ENCODE measurements at places on chromosomes 12 and 14. TPM values are rescaled to one million over a fixed set of nuclear protein-coding genes. Genes with fewer than 3 reads are reported as not detected.

GRCh38 chr12:47843226-47843980 is 23.7 kb upstream of the HDAC7 start:
- DNase-seq = no peak

DNA sequence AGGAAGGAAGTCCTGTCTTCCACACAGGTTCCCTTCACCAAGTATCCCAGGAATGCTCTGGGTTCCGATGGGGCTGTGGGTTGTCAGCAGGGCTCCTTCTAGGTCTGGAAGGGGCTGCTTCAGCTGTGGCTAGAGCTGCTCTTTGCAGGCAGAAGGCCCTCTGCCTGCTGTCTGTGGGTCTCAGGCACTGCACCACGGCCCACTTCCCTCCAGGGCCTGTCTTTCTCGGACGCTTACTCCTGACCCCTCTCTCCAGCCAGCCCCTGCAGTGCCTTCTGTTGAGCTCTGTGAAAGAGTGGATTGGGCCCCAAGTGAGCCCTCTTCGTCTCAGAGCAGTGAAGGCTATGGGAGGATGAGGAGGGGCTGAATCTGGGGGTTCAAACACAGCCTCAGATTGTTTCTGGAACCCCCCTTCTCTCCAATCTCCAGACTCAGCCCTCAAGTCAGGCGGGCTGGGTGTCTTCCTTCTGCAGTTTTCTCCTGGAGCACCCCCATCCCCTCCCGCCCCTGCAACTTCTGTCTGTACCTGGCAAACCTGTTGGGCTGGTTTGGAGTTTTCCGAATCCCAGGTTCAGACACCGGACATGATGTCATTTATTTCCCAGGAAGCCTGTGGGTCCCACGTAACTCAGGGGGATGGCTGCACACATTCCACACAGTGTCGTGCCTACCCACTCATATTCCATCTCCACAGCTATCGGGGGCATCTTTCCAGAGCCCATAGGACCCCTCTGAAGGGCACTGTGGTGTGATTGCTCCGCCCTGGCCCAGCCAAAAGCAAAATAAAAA is 24.9 kb upstream of the SPPL3 start:
- DNase-seq = peak; percentile 68

SRRM4 gene
- total RNA-seq = not detected

- DNase-seq = no peak
These were observed 183.8 kb downstream of the CALM1 start for GRCh38 chr14:90580377-90581335.

DNA sequence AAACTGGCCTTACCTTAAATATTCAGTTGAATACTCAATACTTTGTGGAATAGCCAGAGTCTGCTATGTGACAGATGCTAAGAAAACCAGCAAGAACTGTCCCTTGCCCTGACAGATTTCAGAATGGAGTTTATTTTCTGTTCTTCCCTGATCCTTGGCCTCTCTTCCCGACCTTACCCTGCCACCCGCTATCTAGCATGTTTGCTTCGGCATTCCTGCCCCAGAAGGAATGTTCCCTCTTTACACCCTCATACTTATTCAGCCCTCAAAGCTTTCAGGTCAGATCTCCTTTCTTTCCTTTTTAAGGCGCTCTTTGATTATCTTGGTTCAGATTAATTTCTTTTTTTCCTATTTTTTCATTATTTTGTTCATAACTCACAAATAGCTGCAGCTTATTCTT is 21.8 kb downstream of the SUSD6 start:
- no peak for DNase-seq

NTF3 gene
- 0.40 TPM for total RNA-seq

GRCh38 chr14:37903343-37904191 is 304.1 kb upstream of the SSTR1 start:
- DNase-seq = no peak

- DNase-seq = no peak
These were observed 474.8 kb downstream of the TMTC2 start for GRCh38 chr12:83161456-83161855.

DNA sequence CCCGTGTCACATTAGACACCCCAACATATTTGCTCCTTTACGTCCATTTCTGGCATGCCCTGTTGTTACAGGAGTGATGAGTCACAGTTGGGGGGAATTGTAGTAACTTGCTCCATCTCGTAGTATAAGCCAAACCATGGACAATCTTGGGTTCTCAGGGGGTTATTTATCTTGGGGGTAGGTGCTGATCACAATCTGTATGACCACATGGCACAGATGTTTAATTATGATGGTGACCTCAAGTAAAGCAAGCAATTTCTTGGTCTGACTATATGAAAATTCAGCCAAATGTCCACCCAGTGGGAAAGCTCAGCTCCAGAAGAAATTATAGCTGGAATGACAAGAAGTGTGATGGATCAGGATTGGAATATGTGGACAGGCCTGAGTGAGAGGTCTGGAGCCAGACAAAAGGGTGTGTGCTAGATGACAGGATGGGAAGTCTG is 32.1 kb upstream of the STON2 start:
- no peak for DNase-seq

DNA sequence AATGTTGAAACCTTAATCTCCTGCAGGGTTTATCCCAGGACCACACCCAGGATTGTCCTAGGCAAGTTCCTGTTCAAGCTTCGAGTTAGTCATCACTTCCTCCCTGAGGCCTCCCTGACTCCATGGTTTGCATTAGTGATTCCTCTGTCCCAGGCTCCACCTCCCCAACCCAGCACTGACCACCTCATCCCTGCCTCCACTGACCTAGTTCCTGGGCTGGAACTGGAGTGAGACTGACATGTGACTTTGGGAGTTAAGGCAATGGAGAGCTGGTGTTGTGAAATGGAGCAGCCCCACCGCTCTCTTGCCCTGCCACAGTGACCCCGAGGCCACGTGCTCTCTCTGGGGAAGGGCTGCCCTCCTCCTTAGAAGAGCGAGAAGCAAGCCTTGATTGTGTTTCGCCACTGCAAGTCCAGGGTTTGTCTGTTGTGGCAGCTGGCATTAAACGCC is 15.8 kb upstream of the DTX1 start:
- no peak for DNase-seq

KRT83 gene
- not detected for total RNA-seq

TC2N gene
- 97.2 TPM for total RNA-seq

Measured in left colon (tissue), 2 donors.